Renal cortical epithelial cell (primary cell): ENCODE measurements at places on chromosomes 5 and 9. TPM values are rescaled to one million over a fixed set of nuclear protein-coding genes. Genes with fewer than 3 reads are reported as not detected.

- DNase-seq = no peak
Observed at GRCh38 chr9:107612136-107612535, 122.6 kb upstream of the KLF4 start.

GRCh38 chr9:126490871-126491567 is 122.7 kb upstream of the LMX1B start:
- DNase-seq = peak; percentile 51

- no peak for DNase-seq
Observed at GRCh38 chr9:882416-882924, 41.0 kb downstream of the DMRT1 start.

DNA sequence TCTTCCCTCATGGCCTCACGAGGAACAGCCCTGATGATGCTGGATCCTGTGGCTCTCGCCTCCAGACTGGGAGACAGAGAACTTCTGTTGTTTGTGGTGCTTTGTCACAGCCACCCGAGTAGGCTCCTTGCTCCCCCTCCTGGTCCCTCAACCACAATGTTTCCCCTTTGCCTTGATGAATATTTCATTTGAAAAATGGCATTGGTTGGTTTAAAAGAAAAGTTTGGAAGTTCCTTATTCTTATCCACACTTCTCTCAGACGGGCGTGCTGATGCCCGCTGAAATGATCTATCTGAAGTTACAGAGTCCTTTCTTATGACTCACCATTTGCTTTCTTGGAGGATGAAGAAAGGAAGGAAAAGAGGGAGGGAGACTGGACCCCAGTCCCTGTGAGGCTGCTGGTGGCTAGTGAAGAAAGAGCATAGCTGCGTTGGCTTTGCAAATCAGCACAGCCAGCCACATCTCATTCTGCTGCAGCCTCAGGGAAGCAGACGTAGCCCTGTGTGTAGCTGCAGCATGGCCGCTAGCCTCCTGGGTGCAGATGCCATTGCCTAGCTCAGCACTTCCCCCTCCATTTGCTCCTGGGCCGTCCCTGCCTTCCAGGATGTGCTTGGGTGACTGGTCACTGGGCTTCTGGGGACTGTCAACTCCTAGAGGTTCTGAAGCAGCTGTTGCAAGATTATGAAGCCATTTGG is 185.9 kb downstream of the ERCC6L2 start:
- peak; percentile 17 for DNase-seq

GRCh38 chr9:89649039-89649691 is 44.4 kb downstream of the GADD45G start:
- no peak for DNase-seq

- no peak for DNase-seq
Observed at GRCh38 chr9:124251204-124251603, 6.5 kb upstream of the NEK6 start.

DNA sequence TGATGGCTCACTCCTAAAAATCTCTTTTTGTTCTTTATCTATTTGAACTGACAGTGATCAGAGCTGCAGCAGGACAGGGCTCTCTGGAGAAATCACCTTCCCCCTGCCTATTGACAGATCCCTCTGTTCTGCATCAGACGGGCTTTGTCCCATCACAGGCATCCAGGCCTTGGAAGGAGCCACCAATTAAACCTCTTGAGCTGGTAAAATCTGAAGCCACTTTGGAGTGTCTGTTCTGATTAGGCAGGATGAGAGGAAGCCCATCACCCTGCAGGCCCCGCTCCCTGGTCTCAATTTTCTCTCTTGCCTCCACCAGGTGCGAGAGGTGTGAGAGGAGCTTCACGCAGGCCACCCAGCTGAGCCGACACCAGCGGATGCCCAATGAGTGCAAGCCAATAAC is 97.7 kb downstream of the PRDM6 start:
- DNase-seq = no peak

DNA sequence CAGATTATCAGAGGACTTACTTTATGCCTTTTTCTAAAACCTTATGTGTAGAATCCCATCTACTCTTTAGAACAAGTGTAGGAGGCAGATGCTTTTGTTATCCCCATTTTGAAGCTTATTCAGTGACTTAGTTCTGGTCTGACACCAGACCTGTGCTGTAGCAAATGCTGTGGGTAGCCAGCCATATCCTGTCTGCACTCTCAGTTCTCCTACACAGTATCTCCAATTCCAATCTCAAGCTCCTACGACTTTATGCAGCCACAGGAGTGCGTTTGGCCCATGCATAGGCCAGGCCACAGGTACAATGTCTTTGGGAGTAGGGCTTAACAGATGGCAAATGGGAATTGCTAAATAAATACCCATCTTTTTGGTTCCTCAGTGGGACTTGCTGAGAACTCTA is 292.6 kb downstream of the MCTP1 start:
- no peak for DNase-seq

DNA sequence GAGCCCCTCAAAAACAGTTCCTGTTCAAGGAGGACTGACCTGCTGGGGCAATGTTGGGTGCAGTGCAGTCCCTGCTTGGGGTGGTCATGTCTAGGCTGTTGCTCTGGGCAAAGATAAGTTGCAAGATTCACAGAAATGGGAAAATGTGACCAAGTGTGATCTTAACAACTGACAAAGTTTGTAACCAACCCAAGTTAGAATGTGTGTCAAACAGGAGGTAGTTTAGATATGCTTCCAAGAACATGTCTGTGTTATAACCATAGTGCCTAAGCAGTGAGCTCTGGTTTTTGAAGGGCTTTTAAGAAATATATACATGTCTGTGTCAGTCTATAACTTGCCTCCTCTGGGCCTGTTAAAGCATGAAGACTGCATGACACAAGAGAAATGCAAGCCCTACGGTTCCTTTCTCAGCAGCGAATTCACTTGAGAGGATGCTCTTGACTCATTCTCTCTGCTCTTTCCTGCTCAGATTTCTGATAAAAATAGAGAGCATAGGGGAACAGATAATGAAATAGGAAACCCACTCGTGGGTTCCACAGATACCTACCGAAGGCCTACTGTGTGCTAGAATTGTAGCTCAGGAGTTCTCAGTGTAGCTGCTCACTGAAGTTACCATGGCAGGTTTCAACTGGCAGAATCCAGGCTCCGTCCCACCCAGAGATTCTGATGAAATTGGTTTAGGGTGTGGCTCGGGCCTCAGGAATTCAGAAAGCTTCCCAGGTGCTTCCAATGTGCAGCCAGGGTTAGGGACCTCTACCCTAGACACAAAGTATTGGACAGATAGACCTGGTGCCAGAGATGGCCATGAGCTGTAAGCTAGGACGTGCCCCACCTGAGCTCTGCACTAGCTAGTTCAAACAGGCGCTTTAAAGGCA is 52.4 kb downstream of the ARHGEF37 start:
- no peak for DNase-seq

DNA sequence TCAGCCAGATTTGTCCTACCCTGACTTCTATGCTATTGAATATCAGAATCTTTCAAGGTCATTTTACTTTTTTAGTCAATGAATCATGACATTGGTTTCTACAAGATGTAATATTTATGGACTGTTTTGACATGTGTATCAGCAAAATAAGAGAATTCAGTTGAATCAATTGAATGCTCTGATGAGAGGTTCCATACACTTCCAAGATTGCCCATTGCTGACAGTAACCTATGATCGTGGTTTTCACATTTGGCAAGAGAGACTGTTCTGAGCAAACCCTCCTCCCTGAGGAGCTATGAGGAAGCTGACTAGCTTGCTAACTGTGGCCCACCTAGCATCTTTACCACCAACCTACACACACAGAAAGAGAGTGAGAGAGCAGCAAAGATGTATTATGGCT is 56.7 kb upstream of the FST start:
- DNase-seq = peak; percentile 22

DNA sequence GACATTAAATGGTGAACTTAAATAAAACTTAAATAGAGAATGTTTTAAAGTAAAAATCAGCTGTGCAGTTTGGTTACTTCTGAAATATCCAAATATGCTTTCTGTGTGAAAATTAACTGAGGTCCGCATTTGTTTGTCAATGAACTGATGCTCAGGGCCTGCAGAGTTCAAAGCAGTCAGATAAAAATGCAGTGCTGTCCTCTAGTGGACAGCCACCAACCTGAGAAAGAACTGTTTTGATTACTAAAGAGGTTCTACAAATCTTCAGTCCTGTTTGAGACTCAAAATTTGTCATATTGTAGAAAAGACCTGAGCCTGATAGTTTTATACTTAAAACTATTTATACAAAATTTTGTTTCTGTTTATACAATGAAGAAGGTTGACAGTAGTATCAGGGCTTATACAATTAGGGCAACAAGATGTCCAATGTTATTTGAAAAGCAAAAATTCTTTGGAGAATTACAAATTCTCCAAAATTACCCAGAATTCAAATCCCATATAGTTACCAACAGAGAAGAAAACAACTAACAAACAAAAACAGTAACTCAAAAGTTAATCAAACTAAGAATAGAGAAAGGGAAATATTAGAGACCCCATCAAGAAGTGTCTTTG is 232.3 kb upstream of the TBCA start:
- DNase-seq = peak; percentile 57

DNA sequence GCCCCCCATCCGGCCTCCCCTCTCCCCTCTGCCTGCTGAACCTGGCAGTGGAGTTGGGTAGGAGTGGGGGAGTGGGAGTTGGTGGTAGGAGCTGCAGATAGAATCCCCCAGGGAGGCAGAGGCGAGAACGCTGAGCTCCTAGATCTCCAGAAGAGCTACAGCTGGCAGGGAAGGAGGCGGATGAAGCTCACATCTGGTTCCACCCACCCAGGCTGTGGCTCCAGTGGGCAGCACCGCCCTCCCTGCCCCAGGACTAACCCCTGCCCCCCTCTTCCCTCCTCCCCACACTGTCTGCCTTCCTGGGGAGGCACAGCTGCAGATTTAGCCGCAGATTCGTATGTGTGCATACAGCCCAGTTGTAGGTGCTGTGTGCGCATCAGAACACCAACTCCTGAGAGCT is 34.2 kb downstream of the C9orf50 start:
- DNase-seq = no peak

GRCh38 chr9:86275962-86276361 is 6.4 kb downstream of the ISCA1 start:
- no peak for DNase-seq

DNA sequence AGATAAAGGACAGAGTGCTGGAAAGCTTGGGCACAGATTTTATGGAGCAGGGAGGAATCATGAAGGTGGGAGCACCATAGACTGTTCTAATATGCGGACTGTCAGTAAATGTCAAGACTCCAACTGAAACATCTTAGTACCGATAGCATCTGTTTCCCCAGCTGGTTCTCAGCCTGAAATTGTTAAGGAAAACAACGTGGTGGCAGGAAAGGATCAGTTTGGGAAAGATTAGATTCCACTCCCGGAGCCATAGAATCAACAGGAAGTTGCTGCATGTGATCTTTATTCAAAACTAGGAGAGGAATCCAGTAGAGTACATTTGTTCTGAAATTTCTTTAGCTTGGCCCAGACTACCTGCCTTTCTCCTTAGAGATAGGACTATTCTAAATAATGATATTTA is 559.1 kb downstream of the CSNK1G3 start:
- DNase-seq = no peak

DNA sequence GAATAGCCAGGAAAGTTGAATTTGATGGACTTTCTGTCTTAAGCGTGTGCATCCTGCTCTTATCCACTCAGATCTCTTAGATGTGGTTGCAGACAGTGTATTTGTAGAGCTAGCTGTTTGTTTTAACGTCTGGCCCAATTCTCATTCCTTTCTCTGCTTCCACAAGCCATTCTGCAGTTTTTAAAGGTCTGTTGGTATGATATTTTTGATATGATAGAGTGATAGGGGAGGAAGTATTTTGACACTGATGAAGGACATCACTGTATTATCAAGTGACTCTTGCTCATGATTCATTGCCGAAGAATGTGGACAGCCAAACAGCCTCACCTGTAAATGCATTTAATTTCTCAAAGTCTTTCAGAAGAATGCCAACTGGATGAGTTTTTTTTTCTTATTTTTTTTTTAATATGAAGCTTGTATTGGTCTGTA is 4.5 kb downstream of the TJP2 start:
- no peak for DNase-seq

DNA sequence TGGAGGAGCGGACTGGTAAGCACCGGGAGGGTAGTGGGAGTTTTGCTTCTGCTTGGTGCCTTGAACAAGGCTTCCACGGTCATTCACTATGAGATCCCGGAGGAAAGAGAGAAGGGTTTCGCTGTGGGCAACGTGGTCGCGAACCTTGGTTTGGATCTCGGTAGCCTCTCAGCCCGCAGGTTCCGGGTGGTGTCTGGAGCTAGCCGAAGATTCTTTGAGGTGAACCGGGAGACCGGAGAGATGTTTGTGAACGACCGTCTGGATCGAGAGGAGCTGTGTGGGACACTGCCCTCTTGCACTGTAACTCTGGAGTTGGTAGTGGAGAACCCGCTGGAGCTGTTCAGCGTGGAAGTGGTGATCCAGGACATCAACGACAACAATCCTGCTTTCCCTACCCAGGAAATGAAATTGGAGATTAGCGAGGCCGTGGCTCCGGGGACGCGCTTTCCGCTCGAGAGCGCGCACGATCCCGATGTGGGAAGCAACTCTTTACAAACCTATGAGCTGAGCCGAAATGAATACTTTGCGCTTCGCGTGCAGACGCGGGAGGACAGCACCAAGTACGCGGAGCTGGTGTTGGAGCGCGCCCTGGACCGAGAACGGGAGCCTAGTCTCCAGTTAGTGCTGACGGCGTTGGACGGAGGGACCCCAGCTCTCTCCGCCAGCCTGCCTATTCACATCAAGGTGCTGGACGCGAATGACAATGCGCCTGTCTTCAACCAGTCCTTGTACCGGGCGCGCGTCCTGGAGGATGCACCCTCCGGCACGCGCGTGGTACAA is 556 bp downstream of the PCDHGC3 start:
- DNase-seq = peak; percentile 36

GRCh38 chr9:115637661-115638060 is 515.9 kb upstream of the PAPPA start:
- no peak for DNase-seq

- DNase-seq = peak; percentile 81
Observed at GRCh38 chr5:96934708-96935558, 947 bp upstream of the LNPEP start.

SPAAR gene
- total RNA-seq = 0.17 TPM in 1 of 2 replicates, not detected in the other

DCTN4 gene
- 35.6 and 61.8 TPM in 2 replicates for total RNA-seq

MYOZ3 gene
- 0.45 and 0.87 TPM in 2 replicates for total RNA-seq

TRMO gene
- total RNA-seq = 22.9 and 31.3 TPM in 2 replicates

SURF2 gene
- total RNA-seq = 9.9 and 32.3 TPM in 2 replicates
